ENCODE measurements at places on chromosomes 1 and 21. TPM values are rescaled to one million over a fixed set of nuclear protein-coding genes. Genes with fewer than 3 reads are reported as not detected.

The ASCL5 gene
- not detected for total RNA-seq

The TXNIP gene
- total RNA-seq: 0.16 TPM

The RIPK4 gene
- total RNA-seq: 13.4 TPM

The IPO13 gene
- 14.9 TPM for total RNA-seq

The GPR37L1 gene
- total RNA-seq: 0.14 TPM

The CACNA1E gene
- not detected for total RNA-seq

The BTBD8 gene
- 0.55 TPM for total RNA-seq

The LRRC7 gene
- total RNA-seq: not detected

The CD84 gene
- not detected for total RNA-seq

The CD5L gene
- not detected for total RNA-seq

The ITLN2 gene
- not detected for total RNA-seq

The KIAA0040 gene
- total RNA-seq: 0.16 TPM

The FABP3 gene
- not detected for total RNA-seq

The TLR5 gene
- total RNA-seq: 0.08 TPM

The LMOD1 gene
- not detected for total RNA-seq

The DCST1 gene
- total RNA-seq: not detected

The PROK1 gene
- not detected for total RNA-seq

The ELF3 gene
- total RNA-seq: 217 TPM

The FCGR3B gene
- not detected for total RNA-seq

The LEPROT gene
- total RNA-seq: 29.5 TPM

The AMY1B gene
- not detected for total RNA-seq
